ENCODE measurements at places on chromosomes 5 and 9. TPM values are rescaled to one million over a fixed set of nuclear protein-coding genes. Genes with fewer than 3 reads are reported as not detected.

- DNase-seq, result no peak
Observed at GRCh38 chr5:82183828-82184227, 94.3 kb downstream of the RPS23 start.

DNA sequence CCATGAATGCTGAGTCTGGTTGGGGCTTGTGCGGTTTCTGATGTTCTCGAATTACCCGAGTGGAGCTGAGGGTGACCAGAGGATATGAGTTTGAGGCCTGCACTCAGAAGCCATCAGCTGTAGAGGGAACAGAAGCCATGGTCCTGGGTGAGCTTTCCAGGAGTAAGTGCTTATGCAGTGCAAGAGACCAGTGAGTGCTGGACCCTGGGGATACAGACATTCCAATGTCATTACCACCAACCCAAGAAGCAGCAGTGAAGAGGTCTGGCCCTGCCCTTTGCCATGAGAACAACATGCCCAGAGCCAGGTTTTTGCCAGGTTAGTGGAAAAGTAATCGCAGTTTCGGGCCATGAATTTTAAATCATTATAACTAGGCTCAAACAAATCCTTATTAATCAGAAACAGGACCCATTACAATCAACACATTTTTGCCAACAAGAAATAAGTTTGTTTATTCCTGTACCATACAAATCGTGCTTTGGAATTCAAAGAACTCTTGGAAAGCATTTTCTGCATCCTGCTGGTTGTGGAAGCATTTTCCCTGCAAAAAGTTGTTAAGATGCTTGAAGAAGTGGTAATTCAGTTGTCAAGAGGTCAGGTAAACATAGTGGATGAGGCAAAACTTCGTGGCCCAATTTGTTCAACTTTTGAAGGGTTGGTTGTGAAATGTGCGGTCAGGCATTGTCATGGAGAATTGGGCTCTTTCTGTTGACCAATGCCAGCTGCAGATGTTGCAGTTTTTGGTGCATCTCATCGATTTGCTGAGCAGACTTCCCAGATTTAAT lies 154.6 kb downstream of the SYK start:
- no peak for DNase-seq

DNA sequence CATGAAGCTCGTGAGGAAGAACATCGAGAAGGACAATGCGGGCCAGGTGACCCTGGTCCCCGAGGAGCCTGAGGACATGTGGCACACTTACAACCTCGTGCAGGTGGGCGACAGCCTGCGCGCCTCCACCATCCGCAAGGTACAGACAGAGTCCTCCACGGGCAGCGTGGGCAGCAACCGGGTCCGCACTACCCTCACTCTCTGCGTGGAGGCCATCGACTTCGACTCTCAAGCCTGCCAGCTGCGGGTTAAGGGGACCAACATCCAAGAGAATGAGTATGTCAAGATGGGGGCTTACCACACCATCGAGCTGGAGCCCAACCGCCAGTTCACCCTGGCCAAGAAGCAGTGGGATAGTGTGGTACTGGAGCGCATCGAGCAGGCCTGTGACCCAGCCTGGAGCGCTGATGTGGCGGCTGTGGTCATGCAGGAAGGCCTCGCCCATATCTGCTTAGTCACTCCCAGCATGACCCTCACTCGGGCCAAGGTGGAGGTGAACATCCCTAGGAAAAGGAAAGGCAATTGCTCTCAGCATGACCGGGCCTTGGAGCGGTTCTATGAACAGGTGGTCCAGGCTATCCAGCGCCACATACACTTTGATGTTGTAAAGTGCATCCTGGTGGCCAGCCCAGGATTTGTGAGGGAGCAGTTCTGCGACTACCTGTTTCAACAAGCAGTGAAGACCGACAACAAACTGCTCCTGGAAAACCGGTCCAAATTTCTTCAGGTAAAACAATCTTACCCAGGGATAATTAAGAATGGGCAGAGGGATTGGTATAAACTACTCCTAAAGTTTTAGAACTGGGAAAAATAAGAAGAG lies 12.9 kb downstream of the ITGA1 start:
- peak; percentile 57 for DNase-seq

The TMOD1 gene
- 15.4 TPM for total RNA-seq

The NAIP gene
- total RNA-seq, result 23.4 TPM

GRCh38 chr9:100577776-100578448 lies at the start of gene CAVIN4:
Gene CAVIN4, plus strand, starts transcription at chr9:100578079. Its CDS starts 65 bp downstream, at chr9:100578144.
- no peak for DNase-seq

Measured in breast epithelium (tissue), 4 donors.